Putamen (tissue), 1 donor: ENCODE measurements at places on chromosomes 4 and X.
A peak's percentile ranks its signal among the peaks of the same experiment; 100 is the strongest.

- DNase-seq: no peak
Observed at GRCh38 chr4:112532267-112532666, 16.3 kb upstream of the NEUROG2 start.

DNA sequence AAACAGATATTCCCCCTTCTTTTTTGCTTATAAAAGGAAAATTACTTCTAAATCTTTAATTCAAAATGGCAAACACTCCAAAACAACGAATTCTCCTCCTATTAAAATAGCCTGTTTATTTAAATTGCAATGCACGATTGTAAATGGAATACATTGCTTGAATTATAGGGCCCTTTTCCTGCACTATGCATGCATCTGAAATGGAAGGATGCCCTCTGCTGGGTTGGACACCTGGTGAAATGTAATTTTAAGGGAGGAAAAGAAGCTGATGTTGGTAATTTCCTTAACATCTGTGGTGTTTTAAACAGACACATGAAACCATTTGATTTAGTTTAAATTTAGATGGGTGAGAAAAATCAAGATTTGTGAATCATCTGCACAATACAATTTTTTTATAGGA lies 72.8 kb downstream of the GRXCR1 start:
- DNase-seq: no peak

DNA sequence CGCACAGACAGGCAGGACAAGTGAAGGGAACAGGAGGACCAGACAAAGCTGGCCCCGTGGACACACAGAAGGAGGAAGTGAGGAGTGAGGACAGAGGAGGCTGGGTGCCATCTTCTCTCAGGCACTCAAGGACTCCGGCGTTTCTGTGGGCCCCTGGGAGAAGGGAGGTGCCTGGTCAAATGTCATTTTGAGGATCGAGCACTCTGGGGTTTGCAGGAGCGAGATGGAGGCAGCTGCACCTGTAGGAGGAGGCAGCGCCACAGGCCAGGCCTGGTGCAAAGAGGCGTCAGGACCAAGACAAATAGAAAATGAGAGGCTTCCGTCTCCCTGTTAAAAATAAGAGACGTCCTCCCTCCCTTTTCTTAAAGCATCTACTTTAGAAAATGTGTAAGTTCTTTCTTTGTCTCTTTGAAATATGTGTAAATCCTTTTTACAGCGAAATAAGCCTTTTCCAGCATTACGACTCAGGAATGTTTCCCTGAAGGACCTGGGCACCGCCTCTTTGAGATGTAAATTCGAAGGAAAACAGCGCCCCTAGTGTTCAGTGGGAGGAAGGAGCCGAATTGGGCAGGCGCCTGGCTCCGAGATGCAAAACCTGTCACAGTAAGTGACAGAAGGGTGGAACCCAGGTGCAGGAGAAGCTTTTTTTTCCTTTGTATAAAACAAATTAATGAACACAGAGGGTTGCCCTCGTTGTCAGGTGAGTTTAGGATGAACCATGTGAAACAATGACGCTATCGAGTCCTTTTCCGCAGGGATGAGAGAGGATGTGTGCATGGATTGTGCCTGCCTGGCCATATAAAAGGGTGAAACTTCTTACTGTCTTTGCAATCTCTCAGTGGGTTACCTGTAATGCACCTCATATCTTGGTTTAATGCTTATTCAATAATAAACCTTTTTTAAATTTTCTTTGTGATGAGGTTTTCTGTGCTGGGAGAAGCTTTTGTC lies 1.4 kb upstream of the C4orf50 start:
- DNase-seq: peak; percentile 64

- no peak for DNase-seq
Observed at GRCh38 chrX:124239324-124239723, 93.1 kb upstream of the TEX13D start.

GRCh38 chrX:15373976-15374375 lies 10.2 kb downstream of the VEGFD start:
- DNase-seq: no peak

DNA sequence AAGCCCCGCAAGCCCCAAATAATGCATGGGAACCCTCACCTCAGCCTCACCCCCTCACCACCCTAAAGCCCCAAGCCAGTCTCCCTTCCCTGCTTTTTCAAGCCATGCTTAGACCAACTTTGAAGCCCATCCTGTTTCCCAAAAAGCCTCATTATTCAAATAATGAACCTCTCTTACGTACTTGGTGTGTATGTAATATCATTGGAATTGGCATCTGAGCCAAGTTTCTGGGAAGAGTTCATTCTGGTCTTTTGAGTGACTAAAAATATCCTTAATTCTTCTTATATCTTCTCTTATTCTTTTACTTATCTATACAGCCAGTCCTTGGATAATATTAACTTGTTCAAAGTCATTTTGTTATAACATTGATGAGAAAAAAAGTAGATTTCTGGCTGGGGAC lies 875.8 kb upstream of the SLIT2 start:
- no peak for DNase-seq

DNA sequence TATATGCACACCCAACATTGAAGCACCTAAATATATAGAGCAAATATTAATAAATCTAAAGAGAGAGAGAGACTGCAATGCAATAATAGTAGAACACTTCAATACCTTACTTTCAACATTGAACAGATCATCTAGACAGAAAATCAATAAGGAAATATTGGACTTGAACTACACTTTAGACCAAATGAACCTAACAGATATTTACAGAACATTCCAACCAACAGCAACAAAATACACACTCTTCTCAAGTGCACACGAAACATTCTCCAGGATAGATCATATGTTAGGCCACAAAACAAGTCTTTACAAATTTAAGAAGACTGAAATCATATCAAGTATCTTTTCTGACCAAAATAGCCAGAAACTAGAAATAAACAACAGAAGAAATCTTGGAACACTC lies 66.6 kb downstream of the CD99L2 start:
- DNase-seq: no peak

GRCh38 chrX:153653556-153653955 lies 6.6 kb downstream of the DUSP9 start:
- no peak for DNase-seq

DNA sequence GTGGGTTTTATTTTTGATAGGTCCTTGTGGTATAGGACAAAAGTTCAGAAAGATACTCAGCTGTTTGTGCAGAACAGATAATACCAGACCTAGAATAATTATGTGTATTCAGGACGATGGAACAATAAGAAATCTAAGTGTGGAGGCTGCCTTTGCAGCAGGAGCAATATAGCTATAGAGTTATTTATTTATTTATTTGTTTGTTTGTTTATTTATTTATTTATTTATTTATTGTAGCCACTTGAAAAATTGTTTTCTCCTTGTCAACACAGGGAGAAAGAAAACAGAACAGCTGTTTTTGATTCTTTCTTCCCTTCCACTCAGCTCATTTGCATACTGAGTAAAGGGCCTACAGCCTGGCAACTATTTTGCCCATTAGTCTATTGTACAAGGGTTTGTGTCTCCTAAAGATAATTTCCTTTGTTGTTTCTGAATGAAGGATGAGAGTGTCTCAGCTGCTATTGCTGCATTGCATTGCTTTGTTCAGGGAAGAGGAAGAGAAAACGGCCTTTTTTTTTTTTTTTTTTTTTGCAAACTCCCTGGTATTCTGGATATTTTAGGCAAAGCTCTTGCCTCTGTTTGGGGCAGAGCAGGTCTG lies 56.0 kb upstream of the ESX1 start:
- no peak for DNase-seq

DNA sequence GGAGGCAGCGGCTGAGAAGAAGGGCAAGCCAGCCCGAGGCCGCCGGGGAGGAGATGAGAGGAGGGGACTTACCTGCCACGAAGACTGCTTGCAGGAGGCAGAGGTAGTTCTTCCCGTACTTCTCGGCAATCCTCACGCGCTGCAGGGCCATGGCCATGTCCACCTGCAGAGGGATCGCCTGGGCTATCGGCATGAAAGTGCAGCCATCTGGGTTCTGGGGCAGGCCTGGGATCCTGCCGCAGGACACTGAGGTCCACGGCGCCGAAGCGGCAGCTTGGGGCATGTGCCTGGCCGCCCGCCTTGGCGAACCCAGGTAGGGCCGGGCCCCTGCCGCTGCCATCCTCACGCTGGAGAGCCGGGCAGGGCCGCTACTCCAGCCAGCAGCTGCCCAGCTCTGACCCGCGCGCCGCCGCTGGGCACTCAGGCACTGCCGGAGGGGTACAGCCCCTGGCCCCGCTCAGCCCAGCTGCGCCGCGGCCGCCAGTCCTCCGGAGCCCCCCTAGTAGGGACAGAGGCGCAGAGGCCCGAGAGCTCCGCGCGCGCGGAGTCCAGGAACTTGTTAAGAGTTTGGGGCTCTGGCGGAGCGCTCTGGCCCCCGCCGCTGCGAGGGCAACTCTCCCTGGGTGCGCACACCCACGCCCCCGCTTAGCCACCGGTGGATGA lies 16.0 kb downstream of the MCF2 start:
- DNase-seq: no peak
